ENCODE measurements at places on chromosomes 7 and 10. TPM values are rescaled to one million over a fixed set of nuclear protein-coding genes. Genes with fewer than 3 reads are reported as not detected.

Gene PTPRZ1
- total RNA-seq, result 0.25 TPM

Gene SEPTIN14
- total RNA-seq, result not detected

Gene SPDYE5
- total RNA-seq, result not detected

Gene TRIM50
- not detected for total RNA-seq

Gene EPHB6
- total RNA-seq, result 12.6 TPM

Gene PRKAR2B
- 15.1 TPM for total RNA-seq

Gene RPEL1
- total RNA-seq, result 0.10 TPM

Gene MYOF
- total RNA-seq, result 250 TPM

Data from HCT116 (cell line).